ENCODE measurements at places on chromosomes 1 and 21. TPM values are rescaled to one million over a fixed set of nuclear protein-coding genes. Genes with fewer than 3 reads are reported as not detected.

TMEM269 gene
- 0.56 TPM for polyA plus RNA-seq

CHRNB2 gene
- polyA plus RNA-seq = 0.11 TPM

SCAMP3 gene
- polyA plus RNA-seq = 36.3 TPM

GRCh38 chr1:191929383-191929782 is 228.9 kb upstream of the RGS18 start:
- no peak for DNase-seq

- no peak for DNase-seq
Measured at GRCh38 chr1:173095632-173096031, 44.9 kb upstream of the TNFSF18 start.

DNA sequence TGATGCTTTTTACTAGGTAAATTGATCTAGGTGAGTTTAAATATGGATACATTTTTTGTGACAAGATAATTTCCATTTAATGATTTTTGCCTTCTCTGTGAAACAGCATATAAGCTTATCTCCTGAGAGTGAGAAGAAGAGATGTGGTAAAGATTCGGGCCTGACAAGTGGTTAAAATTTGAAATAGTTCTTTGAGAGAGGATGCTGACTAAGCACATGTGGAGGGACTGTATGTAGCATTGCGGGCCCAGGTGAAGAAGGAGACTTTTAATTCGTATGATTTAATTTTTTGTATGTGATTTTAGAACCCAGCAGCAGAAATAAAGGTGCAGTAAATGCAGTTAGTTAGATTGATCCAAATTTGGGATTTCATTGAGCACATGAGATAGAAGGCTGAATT is 51.9 kb downstream of the RPRD2 start:
- DNase-seq = no peak

- peak; percentile 14 for DNase-seq
Measured at GRCh38 chr1:76939050-76939816, 72.0 kb downstream of the ST6GALNAC5 start.

- no peak for DNase-seq
Measured at GRCh38 chr1:6108937-6109614, 63.4 kb downstream of the KCNAB2 start.

DNA sequence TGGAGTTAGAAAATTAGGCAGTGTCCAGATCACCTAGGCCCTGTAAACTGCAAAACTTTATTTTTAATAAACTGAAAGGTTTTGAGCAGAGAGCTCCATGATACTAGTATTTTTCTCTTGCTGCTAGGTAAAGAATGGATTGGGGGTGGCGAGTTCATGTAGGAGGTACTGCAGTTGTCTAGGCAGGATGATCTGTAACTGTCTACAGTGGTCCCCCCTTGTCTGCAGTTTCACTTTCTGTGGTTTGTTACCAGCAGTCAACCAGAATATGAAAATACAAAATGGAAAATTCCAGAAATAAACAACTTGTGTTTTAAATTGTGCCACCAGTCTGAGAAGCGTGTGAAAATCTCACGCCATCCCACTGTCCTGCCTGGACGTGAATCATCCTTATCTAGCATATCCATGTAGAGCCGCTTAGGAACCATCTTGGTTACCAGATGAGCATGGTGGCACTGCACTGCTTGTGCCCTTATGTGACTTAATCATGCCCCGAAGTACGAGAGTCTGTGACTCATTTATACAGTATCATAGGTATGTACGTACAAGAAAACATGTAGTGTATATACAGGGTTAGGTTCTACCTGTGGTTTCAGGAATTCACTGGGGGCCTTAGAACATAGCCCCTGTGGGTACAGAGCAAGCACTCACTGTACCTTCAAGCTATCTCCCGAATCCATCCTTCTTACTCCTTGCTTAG is 94.2 kb downstream of the AHCTF1 start:
- no peak for DNase-seq

- no peak for DNase-seq
Measured at GRCh38 chr1:117779364-117779763, 150.1 kb downstream of the GDAP2 start.

GRCh38 chr1:111778541-111779051 is 22.9 kb downstream of the DDX20 start:
- DNase-seq = no peak

Data from muscle of leg (tissue), 16 donors.